ENCODE measurements at places on chromosomes 3 and 15. TPM values are rescaled to one million over a fixed set of nuclear protein-coding genes. Genes with fewer than 3 reads are reported as not detected.

MAGEL2 gene
- total RNA-seq: not detected

FANCD2OS gene
- not detected for total RNA-seq

GRCh38 chr15:89765694-89766093 lies 10.4 kb upstream of the MESP2 start:
- H3K36me3 ChIP-seq: no peaks in the 10 kb centered on the region
- H3K27me3 ChIP-seq: no peaks in the 10 kb centered on the region
- H3K4me3 ChIP-seq: no peak overlapping the region
- H3K27ac ChIP-seq: no peak overlapping the region

DNA sequence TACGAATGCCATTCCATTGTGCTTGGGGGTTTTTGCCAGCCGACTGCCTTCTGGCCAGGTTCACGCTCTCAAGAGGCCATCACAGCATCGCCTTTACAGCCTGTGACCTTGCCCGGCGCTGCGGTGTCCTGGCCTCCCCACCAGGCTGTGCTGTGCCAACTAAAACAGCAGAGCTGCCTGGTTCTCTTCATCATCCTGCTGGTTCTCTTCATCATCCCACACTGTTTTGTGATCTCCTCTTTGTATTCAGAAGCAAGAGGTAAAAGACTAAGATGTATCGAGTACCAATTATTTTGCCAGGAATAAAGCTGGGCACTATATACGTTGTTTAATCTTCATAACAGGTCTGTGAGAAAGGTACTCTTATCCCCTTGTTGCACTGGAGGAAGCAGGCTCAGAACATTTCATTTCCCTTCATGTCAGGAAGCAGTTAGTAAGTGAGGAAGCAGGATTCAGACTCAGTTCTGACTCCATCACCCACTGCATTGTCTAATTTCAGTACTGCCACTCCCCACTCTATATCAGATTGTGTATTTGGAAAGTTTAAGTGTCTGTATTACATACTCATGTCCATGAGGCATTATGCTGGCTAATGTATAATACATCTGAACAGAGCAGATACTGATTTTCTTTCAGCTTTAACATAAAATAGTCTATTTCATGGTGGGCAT lies 92.7 kb downstream of the LRRC28 start:
- no peak overlapping the region for H3K27ac ChIP-seq
- peak; percentile 30 for DNase-seq
- no peaks in the 10 kb centered on the region for H3K36me3 ChIP-seq
- peaks cover 8% of the 10 kb centered on the region for H3K4me1 ChIP-seq

DNA sequence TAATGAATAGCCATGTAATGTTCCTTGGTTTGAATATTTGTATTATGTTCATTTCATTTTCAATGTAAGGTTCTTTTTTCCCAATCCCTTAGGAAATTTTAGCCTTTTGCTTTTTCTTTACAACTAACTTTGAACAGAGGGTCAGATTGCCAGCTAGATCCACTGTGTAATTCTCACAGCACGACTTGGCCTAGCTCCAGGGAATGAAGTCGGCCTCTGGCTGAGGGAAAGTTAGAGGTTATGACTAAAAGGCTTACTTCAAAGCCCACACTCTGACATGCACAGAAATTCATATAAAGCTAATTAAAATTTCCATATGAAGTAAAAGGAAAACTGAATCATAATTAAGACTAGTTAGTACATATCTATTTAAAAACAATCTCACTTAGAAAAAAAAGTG lies 38.7 kb downstream of the ROBO1 start:
- no peaks in the 10 kb centered on the region for H3K4me1 ChIP-seq
- H3K27ac ChIP-seq: no peak overlapping the region
- H3K27me3 ChIP-seq: no peaks in the 10 kb centered on the region
- no peak overlapping the region for H3K4me3 ChIP-seq

DNA sequence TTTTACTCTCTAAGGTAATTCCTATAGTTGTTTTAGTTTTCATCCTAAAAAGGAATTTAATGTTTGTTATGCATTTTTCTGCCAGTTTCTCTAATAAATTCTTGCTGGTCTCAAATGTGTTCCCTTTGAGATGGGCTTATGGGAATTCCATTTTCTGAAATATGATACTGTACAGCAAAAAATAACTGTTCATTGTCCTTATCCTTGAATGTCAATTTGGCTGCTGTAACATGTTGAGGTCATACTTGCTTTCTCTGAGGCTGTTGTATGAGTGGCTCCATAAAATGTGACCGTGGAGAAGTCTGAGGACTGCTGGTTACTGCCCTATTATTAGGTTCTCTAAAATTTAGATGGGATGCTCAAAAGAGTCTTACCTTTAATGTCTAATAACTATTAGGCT lies 266.5 kb downstream of the ADAMTS17 start:
- H3K27ac ChIP-seq: no peak overlapping the region
- no peak overlapping the region for H3K4me3 ChIP-seq
- no peaks in the 10 kb centered on the region for H3K4me1 ChIP-seq
- no peaks in the 10 kb centered on the region for H3K27me3 ChIP-seq
- no peak for DNase-seq
- H3K36me3 ChIP-seq: no peaks in the 10 kb centered on the region

DNA sequence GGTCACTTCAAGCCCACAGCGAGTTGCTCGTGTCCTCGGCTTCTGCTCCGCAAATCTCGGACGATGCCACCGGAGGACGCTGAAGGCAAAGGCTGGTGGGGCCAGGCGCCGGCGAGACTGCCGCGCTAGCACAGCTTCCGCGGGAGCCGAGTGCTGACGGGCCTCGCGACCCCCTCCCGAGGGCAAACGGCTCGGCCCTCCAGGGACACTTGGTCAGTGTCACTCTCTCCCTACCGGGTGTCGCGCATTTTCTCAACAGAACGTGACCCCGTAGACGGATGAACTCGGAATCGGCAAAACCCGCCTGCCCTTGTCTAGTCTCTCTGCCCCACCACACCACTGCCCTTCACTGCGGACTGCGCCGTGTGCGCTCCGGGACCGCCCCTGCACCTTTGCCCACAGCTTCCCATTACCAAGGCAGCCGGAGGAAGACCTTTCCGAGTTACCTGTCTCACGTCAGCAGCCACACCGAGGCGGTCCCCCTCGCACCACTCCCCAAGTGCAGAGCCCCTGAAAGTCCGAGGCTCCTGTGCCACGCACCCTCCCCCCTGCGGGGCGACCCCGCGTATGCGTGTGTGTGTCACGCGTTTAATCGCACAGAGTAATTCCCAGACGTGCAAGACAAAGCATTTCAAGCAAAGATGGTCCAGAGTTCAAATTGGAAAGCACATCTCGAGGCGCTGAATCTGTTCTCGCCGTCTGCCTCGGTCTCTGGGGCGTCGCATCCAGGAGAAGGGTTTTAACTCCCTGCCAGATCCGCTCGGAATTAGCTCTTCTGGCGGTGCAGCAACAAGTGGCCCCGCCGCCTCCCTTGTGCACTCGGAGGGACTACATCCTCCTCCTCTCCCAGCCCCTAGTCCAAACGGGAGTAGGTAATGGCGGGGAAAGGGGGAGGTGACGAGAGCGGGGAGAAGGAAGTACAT lies 245.0 kb upstream of the TOPAZ1 start:
- H3K4me3 ChIP-seq: peak overlapping the region; percentile 49
- H3K27ac ChIP-seq: peak overlapping the region; percentile 2
- peaks cover 8% of the 10 kb centered on the region for H3K36me3 ChIP-seq

- H3K27me3 ChIP-seq: no peaks in the 10 kb centered on the region
- no peak overlapping the region for H3K4me3 ChIP-seq
- H3K4me1 ChIP-seq: peaks cover 2% of the 10 kb centered on the region
- H3K27ac ChIP-seq: no peak overlapping the region
These were observed 17.2 kb upstream of the GNB5 start for GRCh38 chr15:52208306-52208946.

DNA sequence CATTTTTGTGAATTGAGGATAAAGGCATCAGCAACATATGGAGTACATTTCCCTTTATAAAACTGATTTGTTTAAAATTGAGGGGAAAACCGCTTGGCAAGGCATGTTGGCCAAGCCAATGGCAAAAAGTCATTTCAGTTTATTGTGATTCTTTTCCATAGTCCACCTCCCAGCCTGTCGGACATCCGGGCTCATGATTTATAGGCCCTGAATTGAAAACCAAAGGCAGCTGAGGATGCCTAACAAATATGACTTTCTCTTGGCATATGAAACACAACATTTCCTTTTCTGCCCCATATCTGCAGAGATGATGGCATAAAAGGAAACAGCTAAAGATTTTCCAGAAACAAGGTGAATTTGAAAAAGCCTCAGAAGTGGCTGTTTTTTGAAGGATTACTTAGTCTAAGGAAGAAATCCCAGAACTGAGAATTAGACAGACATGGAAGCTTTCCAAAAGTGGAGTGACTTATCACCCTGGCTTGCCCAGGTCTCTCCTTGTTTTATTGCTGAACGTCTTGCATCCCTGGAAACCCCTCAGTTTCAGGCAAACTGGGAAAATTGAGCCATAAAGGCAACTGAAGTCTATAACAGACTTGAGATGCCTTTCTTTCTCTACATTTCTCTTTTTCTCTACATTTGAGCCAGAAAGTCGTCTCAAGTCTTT lies 74.0 kb downstream of the COL8A1 start:
- H3K27me3 ChIP-seq: peaks cover 10% of the 10 kb centered on the region
- no peaks in the 10 kb centered on the region for H3K36me3 ChIP-seq
- DNase-seq: no peak
- H3K4me3 ChIP-seq: no peak overlapping the region

- no peak overlapping the region for H3K27ac ChIP-seq
- peaks cover 2% of the 10 kb centered on the region for H3K27me3 ChIP-seq
- H3K4me3 ChIP-seq: no peak overlapping the region
- no peaks in the 10 kb centered on the region for H3K36me3 ChIP-seq
- DNase-seq: no peak
These were observed 194.9 kb downstream of the ARRDC4 start for GRCh38 chr15:98155356-98155755.

DNA sequence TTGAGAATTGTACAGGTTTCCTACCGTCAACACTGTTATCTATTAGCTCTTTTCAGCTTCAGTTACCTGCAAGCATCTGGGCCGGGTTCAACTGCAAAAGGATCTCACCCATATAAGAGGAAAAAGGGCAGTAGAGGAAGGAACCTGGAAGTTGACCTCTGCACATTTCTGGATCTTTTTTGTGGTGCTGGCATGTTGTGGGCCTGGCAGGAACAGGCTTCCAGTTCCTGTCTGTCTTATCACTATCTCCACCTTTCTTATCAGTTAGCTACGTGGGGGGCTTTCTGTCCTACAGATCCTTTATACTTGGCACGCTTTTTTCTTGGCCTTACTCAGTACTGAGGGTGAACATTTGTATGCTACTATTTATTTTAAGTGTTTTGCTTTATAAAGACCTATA lies 42.2 kb upstream of the TJP1 start:
- no peak overlapping the region for H3K4me3 ChIP-seq
- no peaks in the 10 kb centered on the region for H3K27me3 ChIP-seq
- no peak overlapping the region for H3K27ac ChIP-seq
- H3K4me1 ChIP-seq: no peaks in the 10 kb centered on the region
